ENCODE measurements at places on chromosomes 6 and 20. TPM values are rescaled to one million over a fixed set of nuclear protein-coding genes. Genes with fewer than 3 reads are reported as not detected.

GRCh38 chr6:140921366-140922226 lies 1211.1 kb upstream of the GJE1 start:
- peak; percentile 86 for DNase-seq

GRCh38 chr20:50396623-50397022 lies 113.6 kb upstream of the PTPN1 start:
- no peak for DNase-seq

GRCh38 chr20:23629017-23629541 lies 8.7 kb downstream of the CST3 start:
- peak; percentile 69 for DNase-seq

The PLN gene
- polyA plus RNA-seq, result not detected

DNA sequence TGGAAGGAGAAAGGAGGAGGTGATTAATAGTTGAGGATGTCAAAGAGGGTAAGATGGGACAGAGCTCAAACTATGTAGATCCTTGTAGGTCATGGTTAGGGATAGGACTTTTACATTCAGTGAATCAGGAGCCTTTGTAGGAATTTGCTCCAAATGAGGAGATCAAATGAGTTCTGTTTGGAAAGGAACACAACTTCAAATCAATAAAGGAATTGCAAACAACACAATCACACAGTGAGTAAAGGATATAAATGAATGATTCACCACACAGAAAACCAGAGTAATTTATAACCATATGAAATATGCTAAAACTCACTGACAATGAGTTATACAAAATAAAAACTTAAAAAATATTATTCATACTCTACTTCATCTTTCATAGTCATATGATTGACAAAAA lies 480.8 kb upstream of the EPHA7 start:
- no peak for DNase-seq

GRCh38 chr6:149054559-149055194 lies 262.8 kb upstream of the TAB2 start:
- DNase-seq, result no peak
